LNCaP clone FGC (cell line): ENCODE measurements at places on chromosomes 13 and 19.

- no peak for DNase-seq
Measured at GRCh38 chr13:66365101-66365500, 865.0 kb downstream of the PCDH9 start.

- DNase-seq: no peak
Measured at GRCh38 chr13:97834250-97834649, 119.2 kb upstream of the IPO5 start.

DNA sequence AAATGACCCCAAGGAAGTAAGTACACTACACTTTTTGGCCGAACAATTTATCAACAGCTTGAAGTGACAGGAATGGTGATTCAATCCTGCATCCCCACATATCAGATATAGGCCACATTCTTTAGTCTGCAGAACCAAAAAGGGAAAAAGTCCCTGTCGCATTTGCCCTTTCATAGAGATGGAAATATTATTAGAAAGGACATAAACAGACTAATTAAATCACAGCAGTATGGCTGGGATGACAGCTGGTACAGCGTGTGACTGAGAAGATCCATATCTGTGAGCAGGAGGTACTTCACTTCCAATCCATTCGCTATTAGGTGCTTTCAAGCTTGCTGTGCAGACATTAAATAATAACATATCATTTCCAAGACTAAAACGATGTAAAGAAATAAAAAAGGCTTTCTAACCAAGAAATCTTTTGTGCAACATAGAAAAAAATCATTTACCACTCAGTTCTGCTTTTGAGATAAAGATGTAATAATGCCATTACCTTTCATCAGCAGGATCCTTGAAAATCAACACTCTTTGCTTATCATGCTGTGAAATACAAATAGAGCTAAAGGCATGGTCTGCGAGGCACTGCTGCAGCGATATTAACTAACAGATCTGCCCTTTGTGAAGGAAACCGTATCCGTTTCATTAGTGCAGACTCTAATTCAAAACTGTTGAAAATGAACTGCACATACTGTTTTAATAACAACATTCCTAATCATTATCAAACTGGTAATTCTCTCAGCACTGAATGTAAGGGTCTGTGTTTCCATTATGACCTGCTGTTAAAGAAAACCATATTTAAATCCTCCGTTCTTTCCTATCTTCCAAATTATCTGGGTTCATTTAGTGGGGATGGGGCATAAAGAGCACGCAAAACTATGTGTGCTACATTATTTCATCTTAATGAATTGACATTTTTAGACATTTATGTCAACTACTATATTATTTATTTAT is 245.6 kb downstream of the DACH1 start:
- no peak for DNase-seq

- no peak for DNase-seq
Measured at GRCh38 chr13:97851269-97851668, 102.2 kb upstream of the IPO5 start.

GRCh38 chr19:4319067-4319718 is 14.8 kb downstream of the FSD1 start:
- DNase-seq: no peak

GRCh38 chr13:31755803-31756212 is 16.5 kb downstream of the RXFP2 start:
- DNase-seq: no peak

DNA sequence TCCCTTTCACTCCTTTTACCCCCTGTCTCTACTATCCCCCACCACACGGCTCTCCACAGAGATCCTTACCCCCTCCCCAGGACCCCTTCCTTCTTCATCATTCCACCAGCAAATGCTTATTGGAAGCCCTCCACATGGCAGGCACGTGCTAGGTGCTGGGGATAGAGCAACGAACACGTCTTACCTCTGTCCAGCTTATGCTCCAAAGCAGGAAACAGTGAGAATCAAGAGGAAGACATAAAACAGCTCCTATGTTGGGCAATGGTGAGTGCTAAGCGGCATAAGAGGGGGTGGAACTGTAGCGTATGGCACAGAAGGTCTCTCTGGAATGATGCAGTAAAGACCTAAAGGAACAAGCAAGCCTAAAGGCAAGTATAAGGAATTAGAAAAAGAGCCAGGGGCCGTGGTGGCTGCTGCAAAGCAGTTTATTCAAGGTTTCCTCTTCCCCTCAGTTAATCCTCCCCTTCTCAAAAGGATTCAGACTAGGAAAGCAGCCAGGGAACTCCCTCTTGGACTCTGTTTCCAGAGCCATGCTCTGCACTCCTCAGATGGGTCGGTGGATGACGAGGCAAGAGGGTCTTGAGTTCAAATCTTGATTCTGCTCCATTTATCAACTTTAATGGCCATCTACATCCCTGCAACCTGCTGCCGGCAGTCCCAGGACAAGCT is 289.4 kb downstream of the FOXO1 start:
- DNase-seq: no peak

- no peak for DNase-seq
Measured at GRCh38 chr13:112873851-112874750, 94.9 kb upstream of the MCF2L start.

DNA sequence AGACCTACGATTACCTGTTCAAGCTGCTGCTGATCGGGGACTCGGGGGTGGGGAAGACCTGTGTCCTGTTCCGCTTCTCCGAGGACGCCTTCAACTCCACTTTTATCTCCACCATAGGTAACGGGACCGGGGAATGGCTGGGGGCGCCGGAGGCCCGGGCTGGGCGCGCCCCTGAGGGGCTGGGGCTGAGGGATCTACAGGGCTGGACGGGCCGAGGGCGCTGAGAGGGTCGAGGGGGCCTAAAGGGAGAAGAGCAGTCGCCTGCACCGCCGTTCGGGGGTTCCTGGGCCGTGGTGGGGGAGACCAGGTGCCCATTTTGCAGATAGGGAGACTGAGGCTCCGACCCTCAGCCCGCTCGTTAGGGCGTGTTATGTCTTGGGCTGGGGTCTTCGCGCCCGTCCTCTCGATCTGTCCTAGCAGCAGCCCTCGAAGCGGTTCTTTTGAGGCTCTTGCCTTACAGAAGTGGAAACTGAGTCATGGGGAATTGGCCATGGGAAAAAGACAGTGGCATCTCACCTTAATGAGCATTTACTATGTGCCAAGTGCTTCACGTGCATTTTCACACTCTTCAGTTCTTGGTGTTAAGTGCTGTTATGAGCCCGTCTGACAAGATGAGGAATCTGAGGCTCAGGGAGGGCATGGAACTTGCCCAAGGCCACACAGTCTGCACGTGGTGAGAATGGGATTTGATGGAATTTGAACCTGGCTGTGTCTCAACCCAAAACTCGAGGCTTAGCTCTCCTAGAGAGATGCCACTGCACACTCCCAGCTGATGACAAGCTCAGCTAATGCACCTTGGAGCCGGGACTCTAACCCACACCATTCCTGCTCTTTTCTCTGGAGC is 442 bp downstream of the RAB8A start:
- DNase-seq: no peak

DNA sequence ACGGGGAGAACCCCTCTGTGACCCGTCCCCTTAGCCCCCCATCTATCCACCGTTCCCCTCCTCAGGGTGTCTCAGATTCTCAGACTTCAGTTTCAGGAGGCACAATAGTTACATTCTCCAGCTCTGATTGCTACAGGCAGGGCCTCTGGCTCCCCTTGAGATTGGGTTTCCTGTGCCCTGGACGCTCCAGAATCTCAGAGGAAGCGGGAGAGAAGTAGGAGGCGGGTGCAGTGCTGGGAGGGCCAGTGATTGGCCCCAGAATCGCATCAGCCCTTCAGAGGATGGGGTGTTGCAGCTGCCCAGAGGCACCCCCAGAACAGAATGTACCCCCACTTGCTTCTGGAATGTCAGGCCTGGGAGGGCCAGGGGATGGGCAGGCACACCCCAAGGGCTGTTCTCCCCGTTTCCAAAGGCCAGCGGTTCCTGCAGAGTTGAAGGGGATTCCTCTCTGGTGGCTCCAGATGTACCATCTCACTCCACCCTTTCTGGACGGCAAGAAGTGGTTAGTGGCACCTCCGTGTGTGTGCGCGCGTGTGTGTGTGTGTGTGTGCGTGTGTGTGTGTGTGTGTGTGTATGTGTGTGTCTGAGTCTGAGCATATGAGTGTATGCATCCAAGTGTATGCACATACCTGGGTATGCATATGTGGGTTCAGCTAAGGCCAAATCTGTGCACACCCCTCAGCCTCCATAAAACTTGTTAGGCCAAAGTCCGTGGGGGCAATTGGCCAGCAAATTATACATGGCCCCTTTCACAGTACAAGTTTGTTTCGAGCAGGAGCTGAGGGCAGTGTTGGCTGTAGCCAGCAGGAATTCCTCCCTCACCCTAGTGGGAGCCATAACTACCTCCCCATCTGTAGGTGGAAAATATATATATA is 35.5 kb downstream of the LYL1 start:
- DNase-seq: no peak

DNA sequence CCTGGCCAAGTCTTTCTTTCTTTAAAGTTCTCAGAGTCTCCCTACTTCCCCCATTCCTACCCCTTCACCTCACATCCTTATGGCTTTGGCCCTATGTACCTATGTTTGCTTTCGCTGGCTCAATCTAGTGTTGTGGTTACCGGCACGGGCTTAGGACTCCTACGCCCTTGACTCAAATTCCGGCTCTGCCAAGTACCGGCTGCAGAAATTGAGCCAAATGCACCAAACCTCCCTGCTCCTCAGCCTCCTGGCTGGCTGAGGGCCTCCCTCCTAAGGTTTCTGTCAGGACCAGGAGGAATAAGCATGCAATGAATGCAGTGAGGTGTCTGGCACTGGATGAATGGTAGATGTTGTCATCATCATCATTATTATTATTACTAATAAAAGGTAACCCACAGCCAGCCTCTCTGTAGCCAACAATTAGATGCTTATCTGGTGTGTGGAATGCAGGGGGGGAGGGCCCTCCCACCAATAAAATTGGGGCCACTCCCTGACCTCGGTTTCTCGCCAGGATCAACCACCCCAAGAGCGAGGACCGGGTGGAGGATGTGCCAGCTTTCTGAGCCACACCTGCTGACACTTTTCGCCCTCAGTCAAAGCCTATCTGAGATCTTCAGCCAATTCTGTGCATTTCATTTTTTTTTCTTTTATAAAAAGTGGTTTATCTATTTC is 20.7 kb downstream of the KLK5 start:
- no peak for DNase-seq

DNA sequence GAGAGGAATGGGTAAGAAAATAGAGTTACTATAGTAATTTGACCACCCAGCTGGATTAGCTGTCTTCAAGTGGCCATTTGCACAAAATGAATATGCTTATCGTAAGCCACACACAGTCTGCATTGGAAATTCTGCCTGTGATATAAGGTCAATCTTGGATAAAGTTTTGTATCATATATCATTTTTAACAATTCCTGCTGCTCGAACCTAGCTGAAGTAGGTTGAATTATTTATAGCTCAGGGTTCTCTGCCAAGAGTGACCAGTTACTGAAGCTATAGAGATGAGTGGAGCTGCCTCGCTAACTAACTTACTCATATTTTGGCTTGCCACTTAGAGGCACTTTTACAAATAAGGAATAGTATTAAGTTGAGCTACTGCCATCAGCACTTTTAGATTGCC is 220.9 kb downstream of the RGCC start:
- no peak for DNase-seq

DNA sequence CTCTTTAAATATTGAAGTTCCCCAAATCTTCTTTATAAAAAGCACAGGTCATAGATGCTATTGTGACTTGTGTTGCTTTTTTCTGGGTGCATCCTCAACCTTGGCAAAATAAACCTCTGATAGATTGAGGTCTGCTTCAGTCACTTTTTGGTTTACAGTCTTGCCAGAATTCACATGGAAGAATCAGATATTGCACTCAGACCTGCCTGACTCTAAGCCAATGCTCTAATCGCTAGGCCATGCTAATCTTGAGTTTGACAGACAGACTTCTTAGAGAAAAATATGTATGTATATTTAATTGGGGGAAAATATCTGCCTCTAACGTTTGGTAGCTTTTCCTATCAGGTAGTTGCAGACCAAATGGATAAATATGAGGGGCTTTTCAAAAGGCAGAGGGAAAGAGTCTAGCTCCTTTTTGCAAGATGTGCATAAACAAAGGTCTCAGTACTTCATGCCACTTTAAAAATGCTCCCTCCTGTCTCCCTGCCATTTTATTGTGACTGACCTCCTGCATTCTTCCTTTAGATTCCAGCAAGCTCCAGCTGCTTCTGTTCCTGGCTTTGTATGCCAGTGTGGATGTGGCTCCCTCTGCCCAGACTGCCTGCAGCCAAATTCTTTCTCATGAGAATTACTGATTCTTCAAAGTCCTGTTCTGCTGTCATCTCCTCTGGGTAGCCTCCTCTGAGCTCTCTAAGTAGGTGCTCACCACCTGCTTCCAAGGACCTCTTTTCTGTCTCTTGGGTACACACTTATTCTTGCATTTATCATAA is 42.4 kb upstream of the RFC3 start:
- no peak for DNase-seq

DNA sequence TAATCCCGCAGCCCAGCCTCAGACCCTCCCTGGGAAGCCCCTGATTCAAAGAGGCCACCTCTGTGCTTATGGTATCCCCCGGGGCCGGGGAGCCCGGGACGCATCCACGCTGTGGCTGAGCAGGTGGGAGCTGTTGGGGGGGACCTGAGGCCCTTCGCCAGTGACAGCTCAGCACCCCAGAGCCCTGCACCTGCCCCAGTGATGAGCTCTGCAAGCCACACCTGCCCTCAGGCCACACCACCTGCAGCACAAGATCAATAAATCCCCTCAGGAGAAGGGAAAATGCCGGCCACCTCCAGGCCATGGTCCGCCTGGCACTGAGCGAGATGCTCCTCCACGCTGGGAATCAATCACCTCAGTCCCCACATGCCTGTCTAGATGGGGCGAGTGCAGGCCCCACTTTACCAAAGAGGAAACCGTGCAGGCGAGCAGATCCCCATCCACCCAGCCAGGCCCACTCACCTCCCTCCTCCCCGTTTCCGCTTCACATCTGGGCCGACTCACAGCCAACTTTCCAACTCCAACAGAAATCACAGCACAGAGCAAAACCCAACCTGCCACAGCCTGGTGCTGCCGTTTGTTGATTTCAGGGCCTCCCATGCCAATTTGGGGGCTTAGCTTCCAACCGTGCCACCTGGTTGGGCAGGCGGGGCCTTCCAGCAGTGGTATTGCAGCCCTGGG is 12.8 kb downstream of the MOB3A start:
- no peak for DNase-seq

DNA sequence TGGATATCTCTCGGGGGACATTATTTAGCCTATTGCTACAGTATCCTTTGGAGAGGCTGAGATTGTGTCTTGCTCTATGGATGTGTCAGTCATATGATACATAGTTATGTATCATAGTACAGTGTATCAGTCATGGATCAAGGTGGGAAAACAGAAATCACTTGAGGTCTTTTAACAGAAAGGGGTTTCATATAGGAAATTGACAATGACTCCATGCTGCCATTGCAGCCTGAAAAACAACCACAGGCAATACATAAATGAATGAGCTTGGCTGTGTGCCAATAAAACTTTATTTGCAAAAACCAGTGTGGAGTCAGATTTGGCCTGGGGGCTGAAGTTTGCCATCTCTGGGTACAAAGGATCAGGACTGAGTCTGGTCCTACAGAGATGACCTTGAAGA is 35.4 kb downstream of the COLGALT1 start:
- DNase-seq: no peak

GRCh38 chr13:96238861-96239260 is 149.0 kb downstream of the HS6ST3 start:
- no peak for DNase-seq
